ENCODE measurements at places on chromosomes 4 and X.

- DNase-seq, result no peak
Measured at GRCh38 chrX:70452143-70452733, 7.6 kb downstream of the DLG3 start.

DNA sequence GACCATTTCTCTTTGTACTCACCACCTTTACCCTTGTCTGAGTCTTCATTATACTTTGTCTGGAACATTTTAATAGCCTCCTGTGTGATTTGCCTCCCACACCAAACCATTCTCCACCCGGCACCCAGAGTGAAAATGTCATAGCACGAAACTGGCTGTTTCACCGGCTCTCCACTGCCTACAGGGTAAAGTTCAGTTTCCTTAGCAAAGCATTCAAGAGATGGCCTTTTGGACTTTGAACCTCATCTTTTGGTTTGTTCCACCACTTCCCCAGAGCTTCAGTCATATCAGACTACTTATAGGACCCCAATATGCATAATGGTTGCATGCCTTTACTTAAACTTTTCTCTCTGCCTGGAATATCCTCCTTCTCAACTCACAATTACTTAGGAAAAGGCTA is 38.3 kb downstream of the RAP2C start:
- no peak for DNase-seq

GRCh38 chr4:127598656-127599055 is 34.1 kb upstream of the INTU start:
- DNase-seq, result no peak

- DNase-seq, result no peak
Measured at GRCh38 chr4:113811359-113811758, 49.8 kb upstream of the CAMK2D start.

- DNase-seq, result no peak
Measured at GRCh38 chrX:134163836-134164235, 73.1 kb upstream of the CCDC160 start.

GRCh38 chr4:177107288-177107921 is 202.3 kb upstream of the NEIL3 start:
- no peak for DNase-seq

DNA sequence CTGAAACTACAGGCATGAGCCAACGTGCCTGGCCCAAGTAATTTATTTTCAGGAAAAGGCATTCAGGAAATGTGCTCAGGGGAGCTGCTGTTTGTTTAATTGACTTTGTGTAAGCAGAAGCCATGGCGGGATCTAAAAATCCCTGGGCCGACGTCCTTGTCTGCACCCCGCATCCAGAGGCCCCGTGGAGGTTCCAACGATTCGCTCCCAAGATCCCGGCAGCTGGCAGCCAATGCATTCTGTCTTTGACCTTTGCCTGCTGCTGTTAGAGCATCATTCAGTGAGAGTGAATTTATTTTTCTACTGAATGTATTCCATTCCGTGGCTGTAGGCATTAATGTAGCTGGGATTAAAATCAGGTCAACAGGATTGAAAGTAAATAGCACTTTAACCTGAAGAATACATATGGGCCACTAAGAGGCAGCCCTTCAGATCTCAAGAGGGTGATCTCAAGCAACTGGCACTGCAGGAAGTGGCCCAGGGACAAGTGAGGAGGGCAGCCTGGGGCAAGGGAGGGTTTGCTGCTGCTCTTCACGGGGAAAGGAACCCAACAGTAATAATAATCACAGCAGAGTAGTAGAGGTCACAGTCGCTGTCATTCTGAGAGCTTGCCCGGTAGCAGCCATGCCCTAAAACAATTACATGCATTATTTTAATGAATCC is 75.2 kb downstream of the PSAPL1 start:
- no peak for DNase-seq

- no peak for DNase-seq
Measured at GRCh38 chr4:107757864-107758476, 37.9 kb upstream of the PAPSS1 start.

DNA sequence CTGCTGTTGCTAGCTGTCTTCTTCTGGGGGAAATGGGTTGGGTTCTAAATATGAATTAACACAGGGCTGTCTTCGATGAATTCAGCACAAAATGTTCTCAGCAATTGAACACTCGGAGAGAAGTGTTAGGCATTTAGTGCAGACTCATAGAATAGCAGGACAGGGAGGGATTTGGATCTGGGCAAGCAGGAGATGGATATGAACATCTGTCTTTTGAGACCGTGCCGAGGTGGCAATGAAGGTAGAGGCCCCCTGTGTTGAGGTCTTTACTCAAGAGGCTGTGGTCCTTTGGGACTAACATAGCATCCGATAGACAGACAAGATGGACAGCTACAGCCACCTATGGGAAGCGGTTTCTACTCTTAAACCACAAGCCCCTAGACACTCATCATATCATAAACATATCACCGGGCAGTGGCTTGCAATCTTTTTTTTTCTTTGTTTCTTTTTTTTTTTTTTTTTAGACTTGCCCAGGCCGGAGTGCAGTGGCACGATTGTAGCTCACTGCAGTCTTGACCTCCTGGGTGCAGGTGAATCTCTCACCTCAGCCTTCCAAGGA is 6.7 kb downstream of the CD99 start:
- no peak for DNase-seq

DNA sequence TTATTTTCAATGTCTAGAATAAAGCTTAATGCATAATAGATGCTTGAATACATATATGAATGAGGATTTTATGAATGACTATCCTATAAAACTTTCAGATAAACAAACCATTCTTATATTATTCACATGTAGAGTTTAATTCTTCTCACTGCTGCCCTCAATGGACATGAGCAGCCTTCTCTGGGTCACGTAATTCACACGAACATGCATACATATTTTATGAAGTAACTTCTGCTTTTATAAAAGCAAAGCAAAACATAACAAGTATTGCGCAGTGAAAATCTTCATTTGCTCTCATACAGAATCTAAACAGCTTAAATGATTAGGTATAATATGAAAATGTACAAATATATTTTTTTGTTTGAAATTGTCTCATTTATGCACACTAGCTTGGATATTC is 116.7 kb downstream of the TMA16 start:
- DNase-seq, result no peak

DNA sequence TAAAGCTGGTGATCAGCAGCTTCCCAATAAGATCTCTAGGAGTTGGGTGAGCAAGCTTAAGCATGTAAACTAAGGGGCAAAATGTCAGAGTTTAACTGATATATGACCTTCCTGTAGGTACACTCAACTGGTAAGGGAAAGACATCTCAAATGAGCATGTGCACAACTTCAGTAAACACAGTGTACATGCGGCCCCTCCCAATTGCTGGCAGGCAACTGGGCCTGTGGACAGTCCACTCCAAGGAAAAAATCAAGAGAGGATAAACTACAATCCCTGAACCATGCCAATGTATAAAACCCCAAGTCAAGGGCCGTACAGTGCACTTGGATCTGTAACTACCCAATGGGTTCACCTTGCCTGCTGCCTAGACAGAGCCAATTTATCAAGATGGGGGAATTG is 4.9 kb upstream of the NAA11 start:
- DNase-seq, result no peak

DNA sequence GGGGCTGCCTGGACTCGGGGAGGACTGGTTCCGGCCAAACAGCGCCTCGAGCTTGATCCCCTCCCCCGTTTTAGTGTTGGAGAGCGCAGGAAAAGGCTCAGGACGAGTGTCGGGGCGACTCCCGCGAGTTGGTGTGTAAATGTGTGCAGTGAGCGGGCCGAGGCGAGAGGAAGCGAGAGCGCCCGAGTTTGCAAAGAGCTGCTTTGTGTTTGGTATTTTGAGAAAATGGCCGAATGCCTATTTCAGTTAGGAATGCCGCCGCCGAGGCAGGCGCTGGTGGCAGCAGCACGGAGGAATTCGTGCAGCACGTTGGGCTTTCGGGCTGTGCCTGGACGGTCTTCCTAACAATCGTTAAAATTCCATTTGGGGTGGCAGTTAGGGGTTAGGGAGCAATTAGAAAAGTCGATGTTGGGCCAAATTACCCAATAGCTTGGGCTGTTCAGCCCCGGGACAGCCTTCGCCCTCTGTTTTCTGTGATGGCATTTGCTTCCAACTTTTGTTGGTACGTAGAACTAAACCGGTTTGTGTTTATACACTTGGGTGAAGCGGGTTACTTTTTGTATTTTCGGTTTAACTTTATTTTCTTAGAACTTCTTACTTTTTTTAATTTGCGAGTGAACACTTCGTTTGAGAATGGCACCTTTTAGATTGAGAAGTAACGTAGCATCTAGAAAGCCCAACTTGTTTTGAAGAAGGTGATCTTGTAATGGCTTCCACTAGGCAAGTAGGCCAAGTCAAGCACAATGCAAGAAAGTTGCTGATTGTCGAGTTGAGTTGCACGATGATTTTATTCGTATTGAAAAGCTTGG is 1.6 kb downstream of the REST start:
- peak; percentile 1 for DNase-seq

GRCh38 chr4:10173754-10174749 is 57.5 kb upstream of the WDR1 start:
- DNase-seq, result no peak

- DNase-seq, result no peak
Measured at GRCh38 chr4:169045862-169046584, 36.0 kb upstream of the CBR4 start.

- DNase-seq, result no peak
Measured at GRCh38 chrX:115054876-115055275, 37.5 kb upstream of the IL13RA2 start.

- DNase-seq, result no peak
Measured at GRCh38 chr4:147785129-147785528, 53.2 kb downstream of the ARHGAP10 start.

DNA sequence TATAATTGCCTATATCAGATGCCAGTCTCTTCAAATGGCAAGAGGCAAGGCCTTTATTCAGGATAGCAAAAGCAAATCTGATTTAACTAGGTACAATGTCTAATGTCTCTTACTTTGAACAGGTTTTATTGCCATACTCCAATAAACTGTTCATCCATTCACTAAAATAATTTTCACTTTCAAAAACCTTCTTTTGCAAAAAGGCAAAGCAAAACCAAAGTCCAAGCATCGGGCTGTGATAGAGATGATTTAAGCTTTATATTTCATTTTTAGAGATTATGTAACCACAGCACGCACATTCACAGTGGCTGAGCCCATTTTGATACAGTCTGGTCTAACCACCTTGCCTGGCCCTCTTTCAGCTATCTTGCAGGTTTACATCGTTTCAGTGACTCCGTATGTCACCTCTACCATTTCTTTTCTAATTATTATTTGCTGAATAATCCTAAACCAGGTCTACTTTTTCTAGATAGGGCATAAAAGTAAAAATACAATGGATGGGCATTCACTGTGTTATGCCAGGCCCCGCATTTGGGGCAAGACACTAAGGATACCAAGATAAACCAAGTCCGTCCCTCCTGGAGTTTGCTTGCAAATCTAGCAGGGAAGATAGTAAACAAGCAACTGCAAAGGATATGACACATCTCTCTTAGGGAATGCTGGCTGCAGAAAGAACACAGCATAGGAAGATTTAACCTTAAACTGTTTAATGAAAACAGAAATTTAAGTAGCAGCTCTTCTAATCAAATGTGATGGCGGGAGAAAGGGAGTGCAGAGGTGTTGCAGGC is 1.8 kb downstream of the CASP3 start:
- no peak for DNase-seq

DNA sequence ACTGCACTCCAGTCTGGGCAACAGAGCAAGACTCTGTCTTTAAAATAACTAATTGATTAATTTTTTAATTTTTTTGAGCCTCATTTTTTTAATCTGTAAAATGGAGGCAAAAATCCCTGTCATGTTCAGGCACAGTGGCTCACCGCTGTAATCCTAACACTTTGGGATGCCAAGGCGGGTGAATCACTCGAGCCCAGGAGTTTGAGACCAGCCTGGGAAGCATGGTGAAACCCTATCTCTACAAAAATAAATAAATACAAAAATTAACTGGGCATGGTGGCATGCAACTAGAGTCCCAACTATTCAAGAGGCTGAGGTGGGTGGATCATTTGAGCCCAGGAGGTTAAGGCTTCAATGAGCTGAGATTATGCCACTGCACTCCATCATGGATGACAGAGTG is 15.4 kb downstream of the AMTN start:
- DNase-seq, result no peak

DNA sequence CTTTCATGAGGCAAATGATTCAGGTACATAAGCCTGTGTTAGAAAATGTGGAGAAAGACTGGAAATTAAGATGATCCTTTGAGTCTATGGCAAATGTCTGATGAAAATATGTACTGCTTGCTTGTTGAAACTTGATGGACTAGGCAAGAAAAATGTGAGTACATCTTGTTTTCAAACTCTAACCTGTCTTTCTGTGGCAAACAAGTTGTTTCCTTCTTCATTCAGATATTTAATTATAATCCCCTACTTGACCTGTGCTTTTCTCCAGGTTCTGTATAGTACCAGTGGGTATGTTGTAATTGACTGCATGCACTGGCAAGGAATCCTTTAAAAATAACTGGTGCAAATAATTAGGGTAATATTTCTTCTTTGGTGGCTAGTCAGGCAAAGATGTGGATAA is 136.7 kb downstream of the ARHGAP24 start:
- DNase-seq, result no peak

GRCh38 chrX:134664202-134664601 is 5.9 kb upstream of the PLAC1 start:
- no peak for DNase-seq

DNA sequence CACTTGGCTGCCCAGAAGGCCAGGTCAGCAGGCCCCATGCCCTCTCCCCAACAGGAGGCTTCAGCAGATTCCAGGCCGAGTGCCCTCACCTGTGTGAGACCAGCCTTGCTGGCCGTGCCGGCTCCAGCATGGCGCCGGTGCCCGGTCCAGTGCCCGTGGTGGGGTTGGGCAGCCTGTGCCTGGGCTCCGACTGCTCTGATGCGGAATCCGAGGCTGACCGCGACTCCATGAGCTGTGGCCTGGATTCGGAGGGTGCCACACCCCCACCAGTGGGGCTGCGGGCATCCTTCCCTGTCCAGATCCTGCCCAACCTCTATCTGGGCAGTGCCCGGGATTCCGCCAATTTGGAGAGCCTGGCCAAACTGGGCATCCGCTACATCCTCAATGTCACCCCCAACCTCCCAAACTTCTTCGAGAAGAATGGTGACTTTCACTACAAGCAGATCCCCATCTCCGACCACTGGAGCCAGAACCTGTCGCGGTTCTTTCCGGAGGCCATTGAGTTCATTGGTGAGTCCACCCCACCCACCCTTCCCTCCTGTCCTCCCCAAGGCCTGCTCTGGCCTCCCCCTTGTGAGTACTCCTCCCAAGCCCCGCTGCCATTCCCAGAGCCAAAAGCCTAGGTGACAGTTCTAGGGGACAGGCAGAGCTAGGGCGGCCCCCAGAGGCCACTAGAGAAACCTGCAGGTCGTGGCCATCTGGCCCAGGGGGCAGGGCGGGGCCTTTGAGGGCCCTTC is 2.3 kb downstream of the DUSP9 start:
- DNase-seq, result no peak
